Hematopoietic multipotent progenitor cell treated with erythropoietin and hydrocortisone succinate and interleukin-3 and kit ligand, for 4 days (in vitro differentiated cells): ENCODE measurements at places on chromosomes 13 and 19.

GRCh38 chr19:41431426-41432386, 4.5 kb upstream of the B3GNT8 start:
- DNase-seq, result peak; percentile 81

DNA sequence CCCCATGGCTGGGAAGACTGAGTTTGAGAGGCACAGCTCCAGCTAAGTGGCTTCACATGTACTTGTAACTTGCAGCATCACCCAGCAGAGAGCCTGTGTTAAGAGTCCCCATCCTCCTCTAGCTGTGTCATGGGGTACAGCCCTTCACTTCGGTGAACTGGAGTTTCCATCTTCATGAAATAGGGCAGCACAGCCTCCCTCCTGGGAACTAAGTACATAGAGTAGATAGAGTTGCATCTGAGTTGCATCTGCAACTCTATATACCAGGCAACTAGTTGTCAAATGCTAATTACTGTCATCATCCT, 1.2 kb downstream of the PRDX2 start:
- DNase-seq, result no peak

DNA sequence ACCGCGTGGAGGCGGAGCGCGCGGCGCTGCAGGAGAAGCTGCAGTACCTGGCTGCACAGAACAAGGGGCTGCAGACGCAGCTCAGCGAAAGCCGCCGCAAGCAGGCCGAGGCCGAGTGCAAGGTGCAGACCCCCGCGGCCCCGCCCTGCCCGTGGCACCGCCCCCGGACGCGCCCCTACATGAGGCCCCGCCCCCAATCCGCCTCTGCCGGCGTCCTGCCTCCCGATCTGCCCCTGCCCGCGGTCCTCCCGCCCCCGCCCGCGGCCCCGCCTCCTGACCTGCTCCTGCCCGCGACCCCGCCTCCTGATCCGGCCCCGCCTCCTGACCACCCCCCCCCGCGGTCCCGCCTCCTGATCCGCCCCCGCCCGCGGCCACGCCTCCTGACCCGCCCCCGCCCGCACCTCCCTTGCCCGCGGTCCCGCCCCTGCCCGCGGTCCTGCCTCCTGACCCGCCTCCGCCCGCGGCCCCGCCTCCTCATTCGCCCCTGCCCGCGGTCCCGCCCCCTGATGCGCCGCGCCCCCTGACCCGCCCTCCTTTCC, 11.7 kb downstream of the PRR36 start:
- DNase-seq, result peak; percentile 90

DNA sequence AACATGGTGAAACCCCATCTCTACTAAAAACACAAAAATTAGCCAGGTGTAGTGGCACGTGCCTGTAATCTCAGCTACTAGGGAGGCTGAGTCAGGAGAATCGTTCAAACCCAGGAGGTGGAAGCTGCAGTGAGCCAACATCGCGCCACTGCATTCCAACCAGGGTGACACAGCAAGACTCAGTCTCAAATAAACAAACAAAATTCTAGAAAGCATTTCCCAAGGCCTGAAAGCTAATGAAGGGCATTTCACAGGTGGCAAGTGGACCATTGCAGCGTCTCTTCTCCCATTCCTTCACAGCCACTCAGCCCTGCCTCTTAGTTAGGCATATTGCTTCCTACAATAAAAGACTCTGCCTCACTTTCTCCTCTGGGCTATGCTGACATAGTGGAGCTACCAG, 13.5 kb upstream of the RXFP2 start:
- DNase-seq, result no peak

DNA sequence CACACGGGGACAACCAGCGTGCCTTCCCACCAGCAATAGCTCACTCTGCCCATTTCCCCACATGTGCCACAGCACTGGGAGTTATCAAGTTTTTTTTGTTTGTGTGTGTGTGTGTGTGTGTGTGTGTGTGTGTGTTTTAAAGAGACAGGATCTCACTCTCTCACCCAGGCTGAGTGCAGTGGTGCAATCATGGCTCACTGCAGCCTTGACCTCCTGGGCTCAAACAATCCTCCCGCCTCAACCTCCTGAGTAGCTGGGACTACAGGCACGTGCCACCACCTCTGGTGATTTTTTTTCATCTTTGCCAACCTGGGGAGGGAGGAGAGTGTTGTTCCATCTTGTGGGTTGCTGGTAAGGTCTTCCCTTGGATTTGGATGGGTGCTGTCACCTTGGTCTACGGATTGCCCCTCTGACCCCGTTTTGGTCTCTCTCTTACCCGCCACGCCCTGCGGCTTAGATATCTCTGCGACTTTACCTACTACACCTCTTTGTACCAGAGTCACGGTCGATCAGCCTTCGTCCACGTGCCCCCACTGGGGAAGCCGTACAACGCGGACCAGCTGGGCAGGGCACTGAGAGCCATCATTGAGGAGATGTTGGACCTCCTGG, 22.6 kb downstream of the PGPEP1 start:
- DNase-seq, result peak; percentile 41

DNA sequence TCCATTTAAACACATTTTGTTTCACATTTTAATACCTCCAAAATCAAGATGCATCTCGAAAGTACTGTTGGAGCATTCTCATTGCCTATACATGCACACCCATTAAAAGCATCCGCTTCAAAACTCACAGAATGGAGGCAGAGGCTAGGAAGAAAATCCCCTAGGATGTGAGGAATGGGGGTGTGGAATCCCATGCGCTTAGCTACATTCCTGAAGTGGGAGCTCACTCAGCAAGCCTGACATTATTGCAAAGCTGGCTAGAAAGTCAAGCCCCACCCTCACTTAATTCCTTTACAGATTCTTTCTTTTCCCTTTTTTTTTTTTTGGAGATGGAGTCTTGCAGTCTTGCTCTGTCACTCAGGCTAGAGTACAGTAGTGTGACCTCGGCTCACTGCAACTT, 4.6 kb upstream of the FAM32A start:
- DNase-seq, result no peak

GRCh38 chr13:86710896-86711295, 911.7 kb upstream of the SLITRK6 start:
- DNase-seq, result no peak

DNA sequence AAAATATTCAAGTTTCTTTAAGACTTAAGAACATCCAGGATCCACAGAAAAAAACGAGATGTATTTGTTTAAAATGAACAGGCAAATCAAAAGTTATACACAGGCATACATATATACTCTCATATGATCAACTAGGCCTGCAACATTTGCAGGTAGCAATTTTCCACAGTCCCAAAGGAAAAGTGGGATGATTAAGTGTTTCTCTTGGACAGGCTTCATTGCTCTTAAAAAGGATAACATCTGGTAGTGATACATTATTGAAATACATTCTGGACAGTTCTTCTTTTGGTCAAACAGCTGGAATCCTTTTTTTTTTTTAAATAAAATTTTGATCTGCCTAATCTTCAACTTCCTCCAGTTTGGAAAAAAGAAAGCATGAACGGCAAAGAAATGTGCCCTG, 114.8 kb upstream of the TDRD3 start:
- no peak for DNase-seq

DNA sequence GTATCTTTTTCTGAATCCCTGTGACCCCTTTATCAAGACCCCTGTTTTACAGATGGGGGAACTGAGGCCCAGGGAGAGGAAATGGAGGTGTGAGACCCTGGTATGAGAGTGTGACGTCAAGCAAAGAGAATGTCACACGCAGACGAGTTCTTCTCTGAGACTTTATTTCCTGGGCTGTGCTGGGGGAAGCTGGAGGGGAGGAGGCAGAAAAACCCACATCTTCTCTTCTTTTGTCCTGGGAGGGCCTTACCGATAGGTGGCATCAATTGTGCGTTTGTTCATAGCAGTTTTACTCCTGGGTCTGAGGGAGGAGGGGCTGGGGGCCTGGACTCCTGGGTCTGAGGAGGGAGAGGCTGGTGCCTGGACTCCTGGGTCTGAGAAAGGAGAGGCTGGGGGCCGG, 4.9 kb upstream of the KLK15 start:
- peak; percentile 43 for DNase-seq

DNA sequence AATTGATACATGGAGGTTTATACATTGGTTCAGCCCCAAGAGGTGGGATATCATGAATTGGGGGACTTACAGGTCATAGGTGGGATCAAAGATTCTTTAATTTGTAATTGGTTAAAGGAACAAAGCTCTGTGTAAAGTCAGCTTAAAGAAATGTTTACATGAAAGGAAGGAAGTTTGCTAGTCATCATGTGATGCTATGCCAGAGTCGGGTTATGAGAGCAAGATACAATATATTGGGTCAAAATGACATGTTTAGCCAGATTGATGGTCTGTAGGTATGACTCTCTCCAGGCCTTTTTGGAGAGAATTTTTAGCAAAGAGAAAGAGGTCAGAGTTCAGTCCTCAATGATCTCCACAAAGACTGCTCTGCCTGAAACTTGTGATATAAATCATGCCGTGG, 5.3 kb upstream of the CYSLTR2 start:
- DNase-seq, result no peak

GRCh38 chr13:95494082-95494681, 58.3 kb upstream of the CLDN10 start:
- DNase-seq, result peak; percentile 87

- DNase-seq, result peak; percentile 80
These were observed 53.1 kb downstream of the ARHGAP35 start for GRCh38 chr19:46913852-46914430.

DNA sequence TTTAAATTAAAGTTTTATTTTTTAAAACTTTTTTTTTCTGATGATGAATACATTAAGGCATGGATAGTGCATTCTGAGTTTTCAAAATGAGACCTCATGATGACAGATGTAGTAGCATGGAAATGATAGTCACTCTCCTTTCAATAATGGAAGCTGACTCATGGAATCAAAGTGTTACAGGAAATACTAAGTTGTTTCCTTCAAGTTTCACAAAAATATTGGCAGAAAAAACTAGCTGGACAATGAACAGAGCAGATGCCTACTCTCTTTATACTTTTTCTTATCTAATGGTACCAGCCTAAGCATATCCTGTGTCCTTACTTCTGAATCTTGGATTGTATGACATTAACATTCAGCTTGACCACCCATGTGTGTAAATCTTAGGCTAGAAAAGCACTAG, 1337.3 kb downstream of the PCDH9 start:
- no peak for DNase-seq

DNA sequence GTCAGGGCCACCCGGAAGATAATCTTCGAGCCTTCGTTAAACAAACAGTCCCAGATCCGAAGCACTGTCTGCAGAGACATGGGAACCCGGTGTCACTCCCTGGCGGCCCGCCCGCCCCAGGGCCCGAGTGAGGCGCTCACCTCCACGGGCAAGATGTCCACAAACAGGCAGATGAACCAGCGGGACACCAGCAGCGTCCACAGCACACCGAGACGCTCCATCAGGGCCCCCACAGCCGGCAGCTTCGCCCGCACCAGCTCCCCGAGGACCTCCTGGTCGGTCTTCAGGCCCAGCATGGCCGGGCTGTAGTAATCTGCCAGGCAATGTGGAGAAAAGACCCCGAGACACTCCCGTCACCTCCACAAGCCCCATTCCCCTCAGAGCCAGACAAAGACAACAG, 28.7 kb downstream of the LAMP1 start:
- no peak for DNase-seq

DNA sequence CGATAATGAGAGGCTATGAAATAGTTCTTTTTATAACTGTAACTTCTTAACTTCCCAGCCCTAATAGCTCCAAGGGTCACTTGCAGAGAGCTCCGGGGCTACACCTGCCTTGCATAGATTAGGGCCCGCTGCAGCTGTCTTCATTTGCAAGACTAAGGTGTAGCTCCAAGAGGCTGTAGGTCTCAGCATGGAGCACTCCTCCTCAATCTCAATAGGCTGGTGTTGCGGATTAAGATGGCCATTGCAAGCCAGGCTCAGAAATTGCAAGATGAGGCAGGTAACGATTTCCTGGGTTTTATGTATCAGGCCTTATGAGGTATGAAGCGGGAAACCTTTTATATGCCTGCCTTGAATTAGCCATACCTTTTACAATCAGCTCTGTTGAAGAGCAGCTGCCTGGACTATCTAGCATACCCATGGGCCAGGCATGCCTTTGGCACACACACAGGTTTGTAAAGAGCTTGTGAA, 185.7 kb downstream of the TM9SF2 start:
- DNase-seq, result no peak

GRCh38 chr13:46687810-46688209, 109.2 kb downstream of the ESD start:
- DNase-seq, result peak; percentile 88

DNA sequence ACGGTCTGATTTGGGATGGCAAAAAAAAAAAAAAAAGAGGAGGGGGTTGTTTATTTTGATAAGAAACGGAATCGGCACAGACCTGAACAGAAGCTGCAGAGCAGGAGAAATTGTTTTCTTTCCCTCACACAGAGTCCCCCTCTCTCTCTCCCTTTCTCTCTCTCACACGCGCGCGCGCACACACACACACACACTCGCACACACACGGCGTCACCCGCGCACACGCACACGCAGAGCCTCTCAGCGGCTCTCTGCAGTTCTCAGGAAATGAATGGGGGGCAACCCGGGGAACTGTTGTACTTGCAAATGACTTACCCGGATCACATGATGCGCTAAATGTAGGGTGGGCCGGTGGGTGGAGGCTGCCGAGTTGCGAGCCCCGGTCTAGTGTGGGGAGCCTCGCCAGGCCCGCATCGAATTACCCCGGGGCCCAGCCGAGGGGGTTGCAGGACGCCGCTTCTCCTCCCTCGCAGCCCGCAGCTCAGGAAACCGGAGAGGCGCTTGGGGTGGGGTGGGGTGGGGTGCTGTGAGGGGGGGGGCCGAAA, 475 bp downstream of the KLF12 start:
- DNase-seq, result peak; percentile 91

DNA sequence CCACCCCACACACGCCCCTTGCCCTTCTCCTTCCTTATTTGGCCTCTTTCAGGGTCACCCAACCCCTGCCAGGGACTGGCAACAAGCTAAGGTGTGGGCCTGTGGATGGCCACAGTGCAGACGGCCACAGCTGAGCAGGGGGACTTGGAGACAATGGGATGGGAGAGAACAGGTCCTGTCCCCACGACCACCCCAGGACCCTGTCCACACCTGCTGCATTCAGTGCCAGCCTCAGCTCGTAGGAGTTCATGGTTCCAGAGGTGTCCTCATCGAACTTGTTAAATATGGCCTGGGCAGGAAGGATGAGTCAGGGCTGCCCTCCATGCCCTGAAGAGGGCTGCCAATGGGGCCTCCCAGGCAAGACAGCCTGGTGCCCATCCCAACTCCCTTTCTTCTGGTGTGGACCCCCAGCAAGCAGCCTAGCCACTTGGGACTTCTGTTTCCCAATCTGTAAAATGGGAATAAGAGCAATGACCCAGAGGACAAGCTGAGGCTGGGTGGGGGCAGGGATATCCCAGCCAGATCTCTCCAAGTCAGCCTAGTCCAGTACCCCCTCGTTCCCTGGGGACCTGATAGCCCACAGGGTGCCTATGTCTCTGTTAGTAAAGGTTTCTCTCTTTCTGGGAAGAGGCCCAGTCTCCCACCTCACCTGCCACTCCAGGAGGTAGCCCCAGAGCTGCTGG, 10.6 kb downstream of the CAPN12 start:
- DNase-seq, result no peak

GRCh38 chr19:42130254-42130573, 2.0 kb downstream of the POU2F2 start:
- no peak for DNase-seq
